ENCODE measurements at places on chromosomes 16 and 17. TPM values are rescaled to one million over a fixed set of nuclear protein-coding genes. Genes with fewer than 3 reads are reported as not detected.

KRT33B gene
- polyA plus RNA-seq = 0.05 TPM

WNT9B gene
- 0.07 TPM for polyA plus RNA-seq

MYH1 gene
- not detected for polyA plus RNA-seq

KRTAP4-3 gene
- polyA plus RNA-seq = not detected

ACOX1 gene
- polyA plus RNA-seq = 17.9 TPM

LITAFD gene
- not detected for polyA plus RNA-seq

KRTAP4-4 gene
- polyA plus RNA-seq = not detected

TNK1 gene
- polyA plus RNA-seq = 2.1 TPM

GHDC gene
- polyA plus RNA-seq = 23.4 TPM

SLC38A8 gene
- polyA plus RNA-seq = not detected

CIBAR2 gene
- polyA plus RNA-seq = not detected

CCDC154 gene
- 0.70 TPM for polyA plus RNA-seq

KRTAP1-5 gene
- polyA plus RNA-seq = not detected

GRIN2A gene
- not detected for polyA plus RNA-seq

G6PC1 gene
- not detected for polyA plus RNA-seq

MSI2 gene
- polyA plus RNA-seq = 40.9 TPM

Data from A549 (cell line).